ENCODE measurements at places on chromosomes 1 and 21.

DNA sequence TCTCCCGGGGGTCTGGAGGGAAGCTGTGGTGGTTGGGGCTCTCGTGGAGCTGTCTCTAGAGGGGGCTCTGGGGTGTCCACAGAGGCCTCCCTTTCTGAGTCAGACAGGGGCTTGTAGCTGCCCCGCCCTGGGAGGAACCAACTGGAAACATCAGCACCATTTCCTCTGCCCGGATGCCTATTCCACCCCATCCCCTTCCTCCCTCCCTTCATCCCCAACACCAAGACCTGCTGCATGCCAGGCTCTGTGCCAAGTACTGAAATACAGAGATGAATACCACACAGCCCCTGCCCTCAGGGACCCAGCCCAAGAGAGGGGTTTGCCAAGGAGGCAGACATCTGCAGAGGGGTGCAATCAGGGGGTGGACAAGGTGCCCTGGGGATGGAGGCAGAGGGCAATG is 125.6 kb upstream of the ADAR start:
- DNase-seq = no peak

DNA sequence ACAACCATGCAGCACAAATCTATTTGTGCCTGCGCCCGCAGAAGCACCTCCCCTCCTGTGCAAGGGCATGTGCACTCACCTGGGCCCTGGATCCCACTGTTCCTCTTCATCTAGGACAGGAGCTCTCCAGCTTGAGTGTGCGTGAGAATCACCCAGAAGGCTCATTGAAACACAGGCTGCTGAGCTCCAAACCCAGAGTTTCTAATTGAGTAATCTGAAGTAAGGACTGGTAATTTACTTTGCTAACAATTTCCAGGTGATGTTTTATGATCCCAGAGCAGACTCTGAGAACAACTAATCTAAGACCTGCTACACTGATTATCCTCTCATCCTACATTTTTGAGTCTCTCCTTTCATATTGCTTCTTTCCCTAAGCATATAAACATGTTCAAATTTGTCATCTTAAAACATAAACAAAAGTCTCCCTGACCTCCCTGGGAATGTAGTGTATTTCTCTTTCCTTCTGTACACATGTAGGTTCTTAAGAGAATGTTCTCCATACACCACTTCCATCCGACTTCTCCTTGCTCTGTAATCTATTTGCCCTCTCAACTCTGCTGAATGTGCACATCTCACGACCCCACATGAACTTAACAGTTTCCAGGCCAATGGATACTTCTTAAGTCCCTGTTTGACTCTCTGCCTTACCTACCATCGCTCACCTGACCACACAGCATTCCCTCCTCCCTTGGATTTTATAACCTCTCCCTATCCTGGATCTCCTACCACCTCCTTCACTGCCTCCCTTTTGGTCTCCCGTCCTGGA is 522.5 kb downstream of the SMYD3 start:
- DNase-seq = no peak

DNA sequence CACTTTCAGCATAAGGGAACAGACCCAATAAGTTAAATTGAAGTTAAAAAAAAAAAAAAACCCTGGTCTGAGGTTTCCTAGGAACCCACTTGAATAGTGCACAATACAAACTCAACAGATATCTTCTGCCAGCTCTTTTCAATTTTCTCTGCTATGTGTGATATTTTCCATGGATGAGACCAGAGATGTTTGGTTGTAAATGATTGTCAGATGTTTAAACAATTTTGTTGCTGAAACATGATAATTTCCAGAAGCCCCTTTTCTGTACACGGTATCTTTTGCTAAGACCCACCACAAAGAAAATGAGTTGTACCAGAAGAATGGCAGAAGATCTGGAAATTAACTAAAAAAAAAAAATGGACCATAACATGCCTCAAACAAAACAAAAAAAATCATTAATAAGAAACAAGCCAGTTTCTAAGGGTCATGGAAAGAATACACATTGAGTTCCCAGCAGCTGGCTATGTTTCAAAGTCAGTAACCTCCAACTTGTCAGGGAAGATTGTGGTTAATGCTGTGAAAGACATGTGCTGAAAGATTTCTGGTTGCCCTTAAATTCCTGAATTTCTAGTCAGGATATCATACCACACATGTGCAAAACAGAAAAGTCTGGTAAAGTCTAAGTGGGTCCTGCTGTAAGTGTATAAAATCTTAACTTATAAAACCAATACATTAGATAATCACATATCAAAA is 35.6 kb upstream of the MGST3 start:
- DNase-seq = no peak

- DNase-seq = no peak
Measured at GRCh38 chr1:56268519-56269140, 310.7 kb downstream of the PLPP3 start.

DNA sequence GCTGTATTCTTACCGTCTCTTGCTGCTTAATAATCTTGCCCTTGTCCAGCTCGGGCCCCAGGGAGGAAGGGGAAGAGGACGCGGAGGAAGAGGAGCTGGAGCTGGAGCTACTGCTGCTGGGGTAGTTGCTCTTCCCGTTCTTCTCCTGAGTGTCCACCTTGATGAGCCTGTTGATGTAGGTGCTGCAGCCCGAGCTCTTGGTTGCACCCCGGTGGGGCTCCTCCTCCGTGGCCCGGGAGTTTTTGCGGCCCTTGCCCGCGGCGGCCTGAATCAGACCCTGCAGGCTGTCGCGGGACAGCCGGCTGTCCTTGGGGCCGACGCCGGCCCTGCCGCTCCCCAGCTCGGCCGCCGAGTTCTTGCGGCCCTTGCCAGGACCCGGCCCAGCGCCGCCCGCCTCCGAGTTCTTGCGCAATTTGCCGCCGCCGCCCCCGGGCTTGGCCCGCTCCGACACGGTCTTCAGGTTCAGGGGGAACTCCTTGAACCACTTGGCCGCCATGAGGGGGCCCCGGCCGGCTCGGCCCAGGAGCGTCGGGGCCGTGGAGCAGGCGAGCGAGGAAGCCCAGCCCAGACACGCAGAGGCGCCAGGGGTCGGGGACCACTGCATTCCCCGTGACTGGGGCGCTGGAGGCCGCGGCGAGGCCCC is 475 bp upstream of the TDRD10 start:
- no peak for DNase-seq

DNA sequence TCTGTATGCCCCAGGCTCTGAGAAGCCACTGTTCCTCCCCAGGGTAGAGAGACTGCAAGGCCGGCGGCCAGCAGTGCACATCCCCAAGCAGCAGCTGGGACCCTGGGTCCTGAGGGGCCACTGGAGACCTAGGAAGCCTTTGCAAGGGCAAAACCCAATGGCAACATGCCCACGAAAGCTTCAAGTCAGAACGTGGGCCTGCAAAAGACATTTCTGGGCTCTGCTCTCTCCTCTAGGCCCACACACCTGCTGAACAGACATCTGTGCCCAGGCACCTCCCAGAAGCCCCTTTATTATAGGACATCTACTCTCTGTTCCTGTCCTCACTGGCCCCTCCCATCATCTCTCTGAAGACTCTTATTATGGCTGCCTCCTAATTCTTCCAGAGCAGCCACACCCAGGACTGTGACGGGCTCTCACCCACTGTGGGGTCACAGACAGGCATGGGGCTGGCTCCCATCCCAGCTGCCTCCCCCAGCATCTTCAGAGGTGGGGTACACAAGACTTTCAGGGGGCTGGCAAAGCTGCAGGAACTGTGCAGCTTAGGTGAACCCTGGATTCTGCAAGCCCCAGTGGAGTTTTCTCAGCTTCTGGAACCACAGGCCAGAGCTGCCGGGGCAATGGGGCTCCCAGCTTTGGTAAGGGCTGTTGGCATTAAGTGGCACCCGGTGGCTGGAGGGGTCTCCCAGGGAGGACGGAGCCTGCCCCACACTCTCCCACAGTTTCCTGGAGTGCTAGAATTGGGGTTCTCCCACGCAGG is 12.6 kb downstream of the TRIM11 start:
- DNase-seq = no peak

GRCh38 chr1:2472109-2472508 is 4.0 kb upstream of the PLCH2 start:
- no peak for DNase-seq

GRCh38 chr1:109762039-109762585 is 1.6 kb downstream of the EPS8L3 start:
- DNase-seq = no peak
